ENCODE measurements at places on chromosomes 1 and 21.

DNA sequence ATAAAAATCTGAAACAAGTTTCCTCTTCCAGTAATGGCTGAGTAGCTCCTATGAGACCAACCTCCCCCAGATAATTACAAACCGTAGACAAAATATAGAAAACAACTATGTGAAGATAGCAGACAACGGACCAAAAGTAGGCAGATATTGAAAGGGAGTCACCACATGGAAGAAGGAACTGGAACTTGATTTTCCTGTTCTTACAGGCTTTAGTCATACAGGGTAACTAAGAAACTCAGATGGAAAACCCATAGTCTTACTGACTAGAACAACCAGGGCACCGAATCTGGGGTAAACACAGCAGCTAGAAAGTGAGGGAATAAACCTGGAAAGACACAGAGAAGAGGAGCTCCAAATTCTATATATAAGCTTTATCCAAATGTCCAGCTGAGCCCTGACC, 26.0 kb downstream of the LMX1A start:
- DNase-seq, result no peak

- no peak for DNase-seq
Measured at GRCh38 chr1:97190326-97190725, 468.7 kb downstream of the PTBP2 start.

DNA sequence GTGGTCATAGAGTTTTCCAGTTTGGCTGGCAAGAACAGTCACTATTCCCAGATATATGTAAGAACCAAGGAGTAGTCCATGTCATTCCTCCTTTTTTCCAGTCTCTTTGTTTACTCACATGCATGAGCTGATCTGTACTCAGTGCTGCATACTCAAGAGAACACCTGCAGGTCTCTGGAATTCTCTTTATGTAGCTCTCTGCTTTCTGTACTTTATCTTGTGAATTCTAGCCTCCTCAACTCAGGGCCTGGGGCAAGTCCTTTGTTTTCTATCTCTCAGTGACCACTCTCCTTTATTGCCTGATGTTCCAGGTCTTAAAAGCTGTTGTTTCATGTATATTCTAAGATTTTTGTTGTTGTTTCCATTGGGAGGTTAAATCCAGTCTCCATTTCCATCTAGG, 478.9 kb downstream of the DPYD start:
- no peak for DNase-seq

- DNase-seq, result no peak
Measured at GRCh38 chr1:66044912-66045311, 252.2 kb downstream of the PDE4B start.

- no peak for DNase-seq
Measured at GRCh38 chr1:116287341-116288200, 85.5 kb upstream of the ATP1A1 start.

GRCh38 chr1:19618428-19618827, 25.7 kb upstream of the NBL1 start:
- DNase-seq, result no peak

GRCh38 chr1:101310506-101310905, 73.7 kb downstream of the S1PR1 start:
- no peak for DNase-seq

DNA sequence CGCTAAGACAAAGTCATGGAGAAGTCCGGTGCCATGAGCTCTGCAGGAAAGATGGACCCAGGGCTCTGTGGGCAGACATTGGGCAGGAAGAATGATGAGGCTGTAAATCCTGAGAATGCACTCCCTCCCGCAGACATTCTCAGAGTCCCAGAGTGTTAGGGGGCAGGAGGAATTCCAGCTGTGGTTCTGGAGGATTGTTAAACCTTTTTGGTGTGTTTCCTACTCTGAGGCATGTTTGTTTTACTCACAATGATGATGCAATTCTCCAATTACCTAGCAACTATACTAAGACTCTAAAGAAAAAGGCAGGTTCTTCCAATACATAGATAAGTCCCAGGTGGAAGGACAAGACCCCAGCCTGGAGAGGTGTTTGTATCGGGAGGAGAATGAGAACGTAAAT, 2.8 kb upstream of the CAPN9 start:
- DNase-seq, result no peak

GRCh38 chr1:4961935-4962645, 307.7 kb downstream of the AJAP1 start:
- no peak for DNase-seq

DNA sequence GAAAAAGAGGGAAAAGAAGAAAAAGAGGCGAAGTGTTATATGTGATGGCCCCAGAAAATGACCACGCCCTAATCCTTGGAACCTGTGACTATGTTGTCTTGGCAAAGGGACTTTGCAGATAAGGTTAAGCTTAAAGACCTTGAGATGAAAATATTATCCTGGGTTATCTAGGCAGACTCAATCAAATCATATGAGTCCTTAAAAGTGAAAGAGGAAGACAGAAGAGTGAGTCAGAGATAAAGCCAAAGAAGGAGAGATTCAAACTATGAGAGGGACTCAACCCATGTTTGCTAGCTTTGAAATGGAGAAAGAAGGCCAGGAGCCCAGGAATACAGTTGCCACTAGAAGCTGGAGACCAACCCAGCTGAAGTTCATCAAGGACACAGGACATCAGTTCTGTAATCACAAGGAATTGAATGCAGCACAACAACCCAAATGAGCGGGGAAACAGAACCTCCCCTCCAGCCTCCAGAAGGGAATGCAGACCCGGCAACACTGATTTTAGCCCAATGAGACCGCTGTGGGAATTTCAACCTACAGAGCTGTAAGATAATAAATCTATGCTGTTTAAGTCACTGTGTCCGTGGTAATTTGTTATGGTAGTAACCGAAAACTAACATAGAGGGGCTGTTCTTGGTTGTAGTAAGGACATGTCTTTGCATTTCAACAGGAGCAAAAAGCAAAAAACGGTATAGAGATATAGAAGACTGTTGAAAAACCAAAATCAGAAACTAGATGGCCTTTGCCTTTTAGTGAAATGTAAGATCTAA, 4.2 kb upstream of the RGS8 start:
- DNase-seq, result no peak

DNA sequence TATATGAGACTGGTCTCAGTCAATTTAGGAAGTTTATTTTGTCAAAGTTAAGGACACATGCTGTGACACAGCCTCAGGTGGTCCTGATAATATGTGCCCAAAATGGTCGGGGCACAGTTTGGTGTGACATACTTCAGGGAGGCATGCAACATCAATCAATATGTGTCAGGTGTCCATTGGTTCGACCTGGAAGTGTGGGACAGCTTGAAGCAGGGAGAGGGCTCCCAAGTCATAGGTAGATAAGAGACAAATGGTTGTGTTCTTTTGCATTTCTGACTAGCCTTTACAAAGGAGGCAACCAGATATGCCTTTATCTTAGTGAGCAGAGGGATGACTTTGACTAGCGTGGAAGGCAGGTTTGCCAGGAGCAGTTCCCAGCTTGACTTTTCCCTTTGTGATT, 4.5 kb upstream of the ERVH48-1 start:
- DNase-seq, result no peak

DNA sequence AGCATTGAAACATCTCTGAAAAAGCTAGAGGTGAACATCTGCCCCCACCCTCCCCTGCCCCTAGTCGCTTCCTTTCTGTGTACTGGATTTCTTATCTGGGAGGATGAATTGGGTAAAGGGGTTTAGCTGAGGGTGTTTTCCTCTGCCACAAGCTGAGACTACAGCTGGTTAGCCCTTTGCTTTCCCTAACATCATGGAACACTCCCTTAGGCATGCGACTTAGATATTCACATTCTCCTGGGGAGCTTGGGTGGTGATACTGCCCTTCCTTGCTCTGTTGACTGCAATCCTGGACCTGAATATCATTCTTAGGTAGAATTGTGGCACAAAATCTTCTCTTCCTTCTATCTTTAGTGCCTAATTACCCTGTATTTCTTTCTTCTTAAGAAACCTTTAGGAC, 117.4 kb upstream of the KIAA0040 start:
- DNase-seq, result no peak

DNA sequence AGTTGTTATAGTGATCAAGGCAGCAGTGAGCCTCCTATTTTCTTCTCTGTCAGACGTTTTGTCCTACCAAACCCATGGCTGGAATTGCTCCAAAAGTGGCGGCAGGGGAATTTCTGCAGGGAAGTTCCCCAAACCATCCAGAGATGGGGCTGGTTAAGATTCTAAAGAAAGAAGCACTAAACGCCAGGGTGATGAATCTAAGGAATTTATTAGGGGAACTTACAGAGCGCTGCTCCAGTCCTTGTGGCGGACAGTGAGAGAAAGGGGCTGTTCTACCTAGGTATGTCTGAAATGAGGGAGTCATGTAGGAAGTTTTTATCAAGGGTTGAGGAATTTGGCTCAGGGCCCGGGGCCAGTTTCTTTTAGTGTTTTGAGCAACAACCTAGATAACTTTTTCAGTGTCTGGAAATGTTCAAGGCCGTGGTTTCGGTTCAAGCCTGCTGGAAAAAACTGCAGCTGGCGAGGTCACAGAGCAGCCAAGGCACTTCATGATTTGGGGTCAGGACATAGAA, 222.4 kb upstream of the B3GALT2 start:
- DNase-seq, result no peak

DNA sequence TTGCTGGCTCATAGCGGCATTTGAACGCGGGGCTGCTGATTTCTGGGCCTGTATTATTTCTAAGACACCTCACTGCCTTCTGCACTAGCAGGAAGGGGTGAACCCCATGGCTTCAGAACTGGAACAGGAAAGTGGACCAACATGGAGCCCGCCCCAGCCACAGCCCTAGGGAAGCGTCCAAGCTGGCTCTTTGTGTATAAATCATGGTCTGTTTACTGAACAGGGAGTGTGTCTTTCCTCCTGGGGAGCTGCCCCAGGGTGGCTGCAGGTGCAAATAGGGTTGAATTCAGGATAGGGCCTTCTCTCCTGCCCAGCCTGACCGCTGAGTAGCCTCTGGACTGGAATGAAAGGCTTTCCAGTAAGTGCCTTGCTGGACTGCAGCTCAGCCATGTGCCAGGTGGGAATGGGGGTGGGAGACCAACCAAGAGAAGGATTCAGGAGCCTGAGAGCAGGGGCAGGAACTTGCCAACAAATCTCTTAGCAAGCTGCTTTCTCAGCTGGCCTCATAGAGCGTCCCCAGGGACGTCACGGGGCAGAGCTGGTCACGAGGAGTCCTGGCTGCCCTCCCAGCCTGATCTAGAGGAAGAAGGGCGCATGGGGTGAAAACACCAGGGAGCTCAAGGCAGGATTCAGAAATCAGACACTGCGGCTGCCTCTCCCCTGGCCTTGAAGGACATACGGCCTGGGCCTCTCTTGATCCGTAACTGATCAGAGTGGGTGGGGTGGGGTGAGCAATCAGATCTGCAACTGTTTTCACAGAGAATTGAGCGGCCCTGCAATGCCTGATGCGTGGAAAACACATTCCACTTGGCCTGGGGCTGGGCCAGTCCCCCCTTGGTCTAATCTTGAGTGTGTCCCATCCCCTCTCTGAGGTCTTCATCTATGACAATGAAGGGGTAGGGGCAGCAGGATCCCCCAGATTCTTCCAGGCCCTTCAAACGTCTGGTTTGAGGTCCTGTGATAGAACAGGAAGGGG, 56.5 kb upstream of the SELENON start:
- no peak for DNase-seq

DNA sequence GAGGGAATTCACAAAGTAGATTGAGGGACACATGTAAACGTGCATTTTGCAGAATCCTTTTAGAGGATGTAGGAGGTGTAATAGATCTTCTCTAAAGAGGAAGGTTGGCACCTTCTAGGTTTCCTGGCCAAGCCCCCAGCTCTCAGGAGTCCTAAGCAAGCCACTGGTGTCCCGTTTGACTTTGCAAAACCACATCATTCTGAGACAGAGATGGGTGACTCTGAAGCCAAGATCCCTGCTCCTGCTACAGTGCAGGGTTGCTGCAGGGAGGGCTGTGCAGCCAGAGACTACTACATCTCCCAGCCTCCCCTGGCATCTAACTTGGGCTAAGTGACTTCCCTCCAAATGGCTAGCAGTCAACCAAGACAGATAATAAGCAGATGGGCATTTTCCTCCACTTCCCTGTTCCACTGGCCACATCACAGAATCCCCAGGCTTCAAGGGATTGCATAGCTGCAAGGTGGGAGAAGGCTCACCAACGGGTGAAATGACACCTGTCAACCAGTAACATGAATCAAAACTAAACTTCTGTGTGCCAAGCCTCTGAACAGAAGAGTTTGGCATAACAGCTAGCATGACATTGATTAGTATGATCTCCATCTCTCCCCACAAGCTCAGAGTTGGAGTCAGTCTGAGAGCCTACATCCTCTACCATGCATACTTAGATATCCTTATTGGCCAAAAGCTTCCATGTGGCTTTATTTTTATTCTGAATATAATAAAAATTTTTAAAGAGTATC, 129.6 kb upstream of the COA6 start:
- DNase-seq, result no peak

- DNase-seq, result no peak
Measured at GRCh38 chr1:37449936-37450335, 24.4 kb upstream of the ZC3H12A start.

DNA sequence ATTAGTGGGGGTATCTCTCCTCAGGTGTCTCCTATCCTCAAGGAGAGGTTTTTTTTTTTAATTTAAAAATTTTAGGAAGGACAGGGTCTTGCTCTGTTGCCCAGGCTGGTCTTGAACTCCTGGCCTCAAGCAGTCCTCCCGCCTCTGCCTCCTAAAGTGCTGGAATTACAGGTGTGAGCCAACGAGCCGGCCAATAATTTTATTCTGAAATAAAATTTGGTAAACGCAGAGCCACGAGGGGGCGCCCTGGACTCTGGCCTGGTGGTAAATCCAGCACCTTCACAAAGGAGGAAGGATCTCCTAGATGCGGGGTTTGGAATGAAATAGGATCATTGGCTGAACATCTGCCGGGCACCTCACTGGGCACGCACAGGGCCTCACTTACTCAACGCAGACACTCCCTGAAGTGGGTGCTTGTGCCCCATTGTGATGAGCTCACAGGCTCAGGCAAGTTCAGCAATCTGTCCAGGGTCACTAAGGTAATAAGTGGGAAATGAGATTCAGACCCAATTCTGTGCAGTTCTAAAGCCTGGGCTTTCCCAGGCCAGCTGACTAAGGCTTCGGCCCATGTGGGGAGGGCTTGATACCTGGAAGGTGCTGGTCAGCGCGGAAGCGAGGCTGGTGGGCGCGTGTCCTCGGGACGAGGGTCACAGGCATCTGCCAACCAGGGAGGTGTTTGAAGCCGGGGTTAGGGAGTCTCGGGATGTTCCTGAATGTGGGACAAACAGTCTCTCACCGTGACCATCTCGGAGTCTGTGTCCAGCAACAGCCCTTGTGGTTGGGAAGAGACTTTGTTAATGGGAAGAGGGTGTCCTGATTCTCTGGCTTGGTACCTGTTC, 32.7 kb upstream of the ETV3 start:
- no peak for DNase-seq

DNA sequence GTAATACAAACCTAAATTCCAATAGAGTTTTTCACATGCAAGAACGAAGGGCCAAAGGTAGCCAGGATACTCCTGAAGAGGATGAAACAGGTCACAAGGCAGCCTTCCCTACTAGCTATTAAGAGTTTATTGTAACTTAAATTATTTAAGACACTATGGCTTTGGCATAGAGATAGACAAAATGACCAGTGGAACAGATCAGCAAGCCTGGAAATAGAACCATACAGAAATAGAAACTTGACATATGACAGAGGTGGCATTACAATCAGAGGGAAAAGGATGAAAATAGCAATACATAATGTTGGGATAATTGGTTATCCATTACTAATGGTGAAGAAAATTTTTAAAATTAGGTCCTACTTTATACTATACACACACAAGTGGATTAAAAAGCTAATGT, 16.5 kb downstream of the GFI1 start:
- DNase-seq, result no peak
